ENCODE measurements at places on chromosomes 5 and 9. TPM values are rescaled to one million over a fixed set of nuclear protein-coding genes. Genes with fewer than 3 reads are reported as not detected.

DNA sequence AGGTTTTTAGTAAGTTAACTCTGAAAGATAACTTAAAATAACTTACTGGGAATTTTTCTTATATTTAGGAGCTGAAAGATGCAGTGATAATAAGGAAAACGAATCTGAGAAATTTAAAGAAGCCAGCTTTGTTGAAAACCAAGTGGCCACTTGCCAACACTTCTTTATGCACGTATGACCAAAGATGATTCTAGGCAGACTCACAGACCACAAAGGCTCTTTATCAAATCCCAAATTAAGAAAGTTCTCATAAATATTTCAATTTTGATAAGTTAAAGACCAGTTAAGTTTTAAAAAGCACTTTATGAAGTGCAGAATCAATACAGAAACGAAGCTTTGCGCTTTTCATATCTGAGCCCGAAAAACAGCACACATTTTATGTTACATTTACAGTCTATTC lies 1.5 kb downstream of the AFF4 start:
- H3K4me3 ChIP-seq, result peak overlapping the region; percentile 92
- H3K4me1 ChIP-seq, result peaks cover 23% of the 10 kb centered on the region
- H3K36me3 ChIP-seq, result peaks cover 19% of the 10 kb centered on the region
- no peaks in the 10 kb centered on the region for H3K27me3 ChIP-seq
- H3K27ac ChIP-seq, result peak overlapping the region; percentile 97

DNA sequence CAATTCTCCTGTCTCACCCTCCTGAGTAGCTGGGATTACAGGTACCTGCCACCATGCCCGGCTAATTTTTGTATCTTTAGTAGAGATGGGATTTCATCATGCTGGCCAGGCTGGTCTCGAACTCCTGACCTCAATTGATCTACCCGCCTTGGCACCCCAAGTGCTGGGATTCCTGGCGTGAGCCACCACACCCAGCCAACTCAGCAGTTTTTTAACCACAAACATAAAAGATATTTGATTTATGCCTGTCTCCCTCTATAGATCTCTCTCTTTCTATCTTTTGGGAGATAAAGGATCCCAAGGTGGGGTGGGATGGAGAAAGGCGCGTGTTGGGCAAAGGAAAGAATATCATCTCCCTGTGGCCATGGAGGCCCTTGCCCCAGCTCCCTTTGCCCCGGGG lies 26.8 kb downstream of the NR4A3 start:
- DNase-seq, result no peak
- H3K27ac ChIP-seq, result no peak overlapping the region
- H3K36me3 ChIP-seq, result peaks cover 42% of the 10 kb centered on the region

Gene ESM1
- total RNA-seq, result 0.21 TPM

DNA sequence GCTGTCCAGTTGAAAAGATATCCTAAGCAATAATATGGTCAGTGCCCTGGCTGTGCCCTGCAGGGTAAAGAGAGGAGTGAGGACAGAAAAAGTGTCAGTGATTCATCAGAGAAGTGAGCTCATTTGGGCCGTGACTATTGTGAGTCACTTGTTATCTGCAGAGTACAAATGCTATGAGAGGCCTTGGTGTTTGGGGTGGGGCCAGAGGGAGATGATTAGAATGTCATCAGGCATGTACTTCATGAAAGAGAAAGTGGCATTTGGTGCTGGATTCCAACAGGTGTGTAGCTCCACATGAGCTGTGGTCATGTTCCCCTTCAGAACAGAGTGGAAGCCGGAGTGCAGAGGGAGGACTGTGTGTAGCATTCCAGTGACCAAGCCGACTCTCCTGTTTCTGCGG lies 174.1 kb downstream of the KDM4C start:
- no peak overlapping the region for H3K27ac ChIP-seq
- no peaks in the 10 kb centered on the region for H3K27me3 ChIP-seq
- H3K4me3 ChIP-seq, result no peak overlapping the region
- H3K36me3 ChIP-seq, result peaks cover 12% of the 10 kb centered on the region
- peaks cover 17% of the 10 kb centered on the region for H3K4me1 ChIP-seq
- peak; percentile 45 for DNase-seq

DNA sequence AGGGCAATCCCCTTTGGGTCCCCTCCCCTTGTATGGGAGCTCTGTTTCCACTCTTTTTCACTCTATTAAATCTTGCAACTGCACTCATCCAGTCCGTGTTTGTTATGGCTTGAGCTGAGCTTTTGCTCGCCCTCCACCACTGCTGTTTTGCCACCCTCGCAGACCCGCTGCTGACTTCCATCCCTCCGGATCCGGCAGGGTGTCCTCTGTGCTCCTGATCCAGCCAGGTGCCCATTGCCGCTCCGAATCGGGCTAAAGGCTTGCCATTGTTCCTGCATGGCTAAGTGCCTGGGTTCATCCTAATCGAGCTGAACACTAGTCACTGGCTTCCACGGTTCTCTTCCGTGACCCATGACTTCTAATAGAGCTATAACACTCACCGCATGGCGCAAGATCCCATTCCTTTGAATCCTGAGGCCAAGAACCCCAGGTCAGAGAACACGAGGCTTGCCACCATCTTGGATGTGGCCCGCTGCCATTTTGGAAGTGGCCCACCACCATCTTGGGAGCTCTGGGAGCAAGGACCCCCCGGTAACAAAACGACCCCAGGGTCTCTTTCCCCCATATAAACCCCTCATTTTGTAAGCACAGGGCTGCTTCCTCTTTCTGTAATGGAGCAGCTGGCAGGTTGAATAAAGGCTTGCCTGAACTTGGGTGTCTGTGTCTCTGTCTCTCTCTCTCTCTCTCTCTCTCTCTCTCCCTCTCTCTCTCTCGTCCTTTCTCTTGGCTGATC lies 1166.2 kb downstream of the TAF11L14 start:
- no peaks in the 10 kb centered on the region for H3K4me1 ChIP-seq
- DNase-seq, result no peak
- no peak overlapping the region for H3K4me3 ChIP-seq
- no peaks in the 10 kb centered on the region for H3K36me3 ChIP-seq

DNA sequence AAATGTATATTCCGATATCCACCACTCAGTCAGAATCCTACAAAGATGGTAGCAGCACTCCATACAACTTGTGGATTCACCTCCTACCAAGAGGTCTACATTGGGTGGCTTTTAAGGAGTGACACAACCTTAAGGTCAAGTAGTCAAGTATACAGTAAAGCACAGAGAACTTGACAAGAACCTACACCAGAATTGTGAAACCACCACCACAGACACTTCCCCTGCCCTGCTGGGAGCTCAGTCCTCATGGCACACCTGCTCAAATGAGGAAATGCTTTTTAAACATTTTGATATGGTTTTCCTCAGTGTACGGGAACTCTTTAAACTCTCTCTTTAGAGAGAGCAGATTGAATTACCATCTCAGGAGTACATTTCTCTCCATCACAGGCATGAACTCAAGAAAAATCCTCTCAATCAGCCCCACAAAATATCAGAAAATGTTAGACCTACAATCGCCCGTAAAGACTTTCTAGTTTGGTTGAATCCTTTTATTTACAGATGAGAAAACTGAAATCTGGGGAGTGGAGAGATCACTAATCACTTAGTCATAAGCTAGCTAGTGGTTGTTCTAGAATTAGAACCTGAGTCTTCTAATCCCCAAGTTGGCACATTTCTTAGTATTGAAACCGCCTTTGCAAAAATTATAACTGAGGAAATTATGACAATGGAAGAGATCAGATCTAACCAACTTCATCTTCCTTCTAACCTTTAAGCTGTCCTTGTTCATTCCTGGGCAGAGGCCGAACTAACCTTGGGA lies 38.5 kb upstream of the NR4A3 start:
- no peak overlapping the region for H3K4me3 ChIP-seq
- H3K4me1 ChIP-seq, result peaks cover 13% of the 10 kb centered on the region
- no peak overlapping the region for H3K27ac ChIP-seq
- no peak for DNase-seq
- peaks cover 2% of the 10 kb centered on the region for H3K36me3 ChIP-seq

- H3K27ac ChIP-seq, result no peak overlapping the region
- no peaks in the 10 kb centered on the region for H3K27me3 ChIP-seq
- H3K4me3 ChIP-seq, result no peak overlapping the region
- H3K4me1 ChIP-seq, result peaks cover 32% of the 10 kb centered on the region
- no peak for DNase-seq
These were observed 16.6 kb downstream of the ATOX1 start for GRCh38 chr5:151741678-151742423.

GRCh38 chr9:135905380-135906258 lies 1.7 kb downstream of the CAMSAP1 start:
- DNase-seq, result no peak
- no peak overlapping the region for H3K27ac ChIP-seq
- no peaks in the 10 kb centered on the region for H3K27me3 ChIP-seq
- H3K4me3 ChIP-seq, result peak overlapping the region; percentile 72
- H3K36me3 ChIP-seq, result peaks cover 30% of the 10 kb centered on the region

DNA sequence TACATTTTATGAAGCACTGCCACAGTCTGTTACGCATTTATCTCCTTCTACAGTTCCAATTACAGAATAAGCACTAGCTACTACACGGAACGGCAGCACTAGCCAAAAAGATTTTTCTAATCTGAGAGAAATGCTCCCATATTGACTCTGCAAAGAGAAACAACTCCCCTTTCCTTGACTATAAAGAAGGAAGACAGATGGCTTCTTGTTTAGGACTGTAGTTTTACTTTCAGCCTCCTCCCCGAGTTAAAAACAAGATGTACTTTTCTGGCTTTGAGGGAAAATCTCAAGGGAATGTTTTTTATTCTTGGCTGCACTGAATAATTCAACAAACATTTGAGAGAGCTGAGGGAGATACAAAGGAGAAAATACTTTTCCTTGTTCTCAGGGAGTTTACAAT lies 1.9 kb upstream of the SLC44A1 start:
- H3K4me3 ChIP-seq, result no peak overlapping the region
- peaks cover 66% of the 10 kb centered on the region for H3K27me3 ChIP-seq
- no peaks in the 10 kb centered on the region for H3K36me3 ChIP-seq
- H3K4me1 ChIP-seq, result peaks cover 21% of the 10 kb centered on the region
- DNase-seq, result no peak
- H3K27ac ChIP-seq, result no peak overlapping the region

Gene SOHLH1
- not detected for total RNA-seq

DNA sequence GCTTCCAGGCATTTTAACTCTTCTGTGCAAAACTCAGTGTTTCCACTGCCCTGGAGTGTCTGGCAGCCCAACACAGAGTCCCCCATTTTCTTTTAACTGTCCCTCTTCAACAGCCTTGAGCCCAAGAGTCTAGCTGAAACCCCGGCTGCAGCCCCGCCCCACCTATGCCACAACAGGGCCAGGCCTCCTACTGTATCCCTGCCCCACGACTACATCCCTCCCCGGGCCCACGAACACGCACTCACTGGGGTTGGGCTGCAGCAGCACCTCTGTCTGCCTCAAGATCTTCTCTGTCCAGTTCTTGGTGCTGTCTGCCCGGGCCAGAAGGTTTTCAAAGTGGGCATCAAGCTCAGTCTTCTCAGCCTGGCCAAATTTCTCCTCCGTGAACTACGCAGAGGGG lies 6.1 kb downstream of the SH3GLB2 start:
- H3K27ac ChIP-seq, result peak overlapping the region; percentile 26
- no peak overlapping the region for H3K4me3 ChIP-seq
- H3K27me3 ChIP-seq, result no peaks in the 10 kb centered on the region
- peaks cover 4% of the 10 kb centered on the region for H3K36me3 ChIP-seq

GRCh38 chr5:54689411-54690251 lies 172.1 kb downstream of the SNX18 start:
- peaks cover 11% of the 10 kb centered on the region for H3K36me3 ChIP-seq
- no peak for DNase-seq
- no peak overlapping the region for H3K4me3 ChIP-seq
- H3K27me3 ChIP-seq, result no peaks in the 10 kb centered on the region
- no peak overlapping the region for H3K27ac ChIP-seq

Gene TMC1
- total RNA-seq, result not detected

GRCh38 chr9:93730648-93731047 lies 154.3 kb downstream of the PHF2 start:
- no peak for DNase-seq
- no peak overlapping the region for H3K27ac ChIP-seq
- peaks cover 1% of the 10 kb centered on the region for H3K36me3 ChIP-seq
- H3K4me3 ChIP-seq, result no peak overlapping the region
- peaks cover 2% of the 10 kb centered on the region for H3K27me3 ChIP-seq

DNA sequence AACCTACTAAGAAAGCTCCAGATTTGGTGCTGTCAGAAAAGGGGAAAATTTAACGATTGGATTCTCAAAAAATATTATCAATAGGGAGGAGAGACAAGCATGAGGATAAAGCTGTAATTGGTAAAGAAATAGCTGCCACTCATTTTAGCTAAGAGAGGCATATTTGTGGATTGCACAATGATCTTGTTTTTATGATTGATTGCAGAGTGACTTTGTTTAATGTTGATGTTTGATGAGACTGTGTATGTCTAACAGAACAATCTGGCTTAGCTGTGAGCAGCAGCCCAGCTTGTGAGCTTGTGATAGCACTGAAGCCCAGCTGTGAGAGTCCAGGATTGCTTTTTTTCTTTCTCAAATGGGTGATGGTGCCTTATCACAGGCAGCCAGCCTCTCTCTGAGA lies 56.4 kb downstream of the ZNF883 start:
- no peaks in the 10 kb centered on the region for H3K27me3 ChIP-seq
- no peak for DNase-seq
- H3K4me1 ChIP-seq, result no peaks in the 10 kb centered on the region

DNA sequence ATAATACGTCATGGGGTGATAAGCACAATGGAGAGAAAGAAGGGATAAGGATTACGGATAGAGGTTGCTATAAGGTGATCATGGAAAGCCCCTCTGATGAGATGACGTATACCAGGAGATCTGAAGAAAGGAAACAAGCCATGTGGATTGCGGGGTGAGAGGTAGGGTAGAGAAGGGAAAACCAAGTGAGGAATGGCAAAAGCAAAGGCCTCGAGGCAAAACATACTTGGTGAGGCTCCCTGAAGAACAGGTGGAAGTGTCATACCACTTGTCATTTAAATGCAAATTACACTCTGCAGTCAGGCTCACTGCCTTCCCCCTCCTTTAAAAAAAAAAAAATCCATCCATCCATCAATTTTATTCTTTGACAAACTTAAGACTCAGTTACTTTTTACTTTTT lies 420.8 kb downstream of the RAB3C start:
- H3K4me3 ChIP-seq, result no peak overlapping the region
- no peaks in the 10 kb centered on the region for H3K27me3 ChIP-seq
- DNase-seq, result no peak
- no peak overlapping the region for H3K27ac ChIP-seq
- H3K36me3 ChIP-seq, result peaks cover 15% of the 10 kb centered on the region

GRCh38 chr5:52776116-52776515 lies 11.6 kb upstream of the ITGA1 start:
- peak; percentile 85 for DNase-seq
- H3K27me3 ChIP-seq, result no peaks in the 10 kb centered on the region
- peaks cover 12% of the 10 kb centered on the region for H3K36me3 ChIP-seq

DNA sequence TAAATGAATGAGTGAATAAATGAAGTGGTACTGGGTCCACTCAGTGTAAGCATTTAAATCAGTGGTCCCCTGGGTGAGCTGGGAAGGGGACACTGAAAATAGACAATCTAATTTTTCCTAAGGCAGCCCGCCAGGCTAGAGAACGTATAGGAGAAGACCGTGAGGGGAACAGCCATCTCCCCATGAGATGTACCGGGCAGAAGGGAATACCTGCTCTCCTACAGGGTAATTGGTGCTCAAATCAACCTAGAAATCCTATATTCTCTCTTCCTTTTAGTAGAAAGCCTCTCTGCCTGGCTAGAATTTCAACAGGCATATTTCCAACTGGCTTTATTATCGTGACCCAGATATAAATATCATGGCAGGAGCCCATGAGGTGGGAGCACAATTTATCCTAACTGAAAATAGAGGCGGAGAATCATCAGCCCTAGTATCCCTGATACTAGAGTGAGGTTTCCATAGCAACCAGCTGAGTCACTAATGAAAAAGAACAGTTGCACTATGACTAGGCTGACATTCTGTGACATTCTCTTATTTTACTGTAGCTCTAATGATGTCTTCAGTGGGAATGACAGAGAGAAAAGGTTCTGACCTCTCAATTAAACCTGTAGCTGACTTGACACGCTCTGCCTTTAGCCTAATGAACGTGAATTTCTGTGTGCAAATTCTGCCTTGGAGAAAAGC lies 96.5 kb upstream of the CAST start:
- peaks cover 15% of the 10 kb centered on the region for H3K4me1 ChIP-seq
- DNase-seq, result no peak
- H3K27ac ChIP-seq, result no peak overlapping the region
- no peaks in the 10 kb centered on the region for H3K36me3 ChIP-seq
- H3K27me3 ChIP-seq, result peaks cover 10% of the 10 kb centered on the region
